Breast epithelium (tissue), 4 donors: ENCODE measurements at places on chromosomes 1 and 21.

DNA sequence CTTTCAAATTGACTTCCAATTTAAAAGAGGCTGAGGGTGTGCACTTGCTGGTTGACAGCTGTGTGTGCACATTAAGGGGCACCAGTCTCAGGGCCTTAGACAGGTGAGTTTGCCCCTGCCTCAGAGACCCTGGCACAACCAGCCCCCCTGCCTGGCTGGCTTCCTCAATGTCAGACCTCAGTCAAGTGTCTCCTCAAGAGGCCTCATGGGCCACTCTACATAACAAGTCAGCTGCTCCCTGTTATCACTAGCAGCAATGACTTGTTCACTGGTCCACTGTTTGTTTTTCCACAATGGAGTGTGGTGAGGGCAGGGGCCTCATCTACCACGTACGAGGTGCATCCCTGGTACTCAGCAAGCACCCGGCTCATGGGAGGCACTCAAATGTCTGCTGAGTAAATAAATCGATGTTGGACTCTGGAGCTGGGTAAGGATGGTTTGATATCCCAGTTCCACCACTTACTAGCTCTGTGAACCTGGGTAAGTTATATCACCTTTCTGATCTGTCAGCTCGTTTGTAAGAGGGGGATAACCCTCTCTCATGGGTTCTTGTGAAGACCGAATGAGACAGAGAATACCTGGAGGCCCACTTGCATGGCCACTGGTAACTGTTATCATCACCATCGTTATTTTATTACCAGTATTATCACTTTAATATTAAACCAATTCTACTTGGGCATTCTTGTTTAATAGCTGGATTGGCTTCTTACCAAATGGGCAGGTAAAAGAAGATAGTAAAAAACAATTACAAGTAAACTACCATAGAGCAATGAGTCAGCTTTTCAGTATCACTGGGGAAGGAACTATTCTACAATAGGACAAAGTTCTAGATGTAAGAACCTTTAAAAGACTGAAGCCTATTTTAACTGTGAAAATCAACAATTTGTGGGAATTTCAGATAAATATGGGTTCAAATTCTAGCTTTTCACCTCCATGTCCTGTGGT lies 64.6 kb downstream of the SLC66A1 start:
- DNase-seq = no peak

DNA sequence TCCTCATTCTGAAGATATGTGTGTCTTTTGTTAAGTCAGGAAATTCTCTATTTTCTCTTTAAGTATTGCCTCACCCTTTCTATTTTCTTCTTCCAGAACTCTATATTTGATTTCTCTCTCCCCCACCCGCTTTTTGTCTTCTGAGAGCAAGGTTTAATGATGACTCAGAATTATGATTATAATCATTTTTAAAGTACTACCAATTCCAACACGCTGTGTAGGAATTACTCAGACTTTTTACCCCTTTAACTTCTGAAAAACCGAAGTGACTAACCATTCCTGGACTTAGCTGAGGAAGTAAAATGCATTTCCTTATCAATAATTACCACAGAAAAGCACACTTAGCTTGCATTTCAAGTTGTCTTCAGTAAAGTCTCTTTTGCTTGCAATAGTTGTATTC lies 20.8 kb upstream of the SCYL3 start:
- no peak for DNase-seq

- no peak for DNase-seq
Observed at GRCh38 chr1:116322752-116323405, 50.2 kb upstream of the ATP1A1 start.

GRCh38 chr1:155084722-155085503 lies 6.3 kb downstream of the EFNA3 start:
- DNase-seq = peak; percentile 94

GRCh38 chr1:247277191-247277590 lies 21.3 kb downstream of the VN1R5 start:
- DNase-seq = no peak
